ENCODE measurements at places on chromosomes 11 and 22.

- DNase-seq: no peak
These were observed 35.3 kb upstream of the KCNJ11 start for GRCh38 chr11:17423533-17424310.

DNA sequence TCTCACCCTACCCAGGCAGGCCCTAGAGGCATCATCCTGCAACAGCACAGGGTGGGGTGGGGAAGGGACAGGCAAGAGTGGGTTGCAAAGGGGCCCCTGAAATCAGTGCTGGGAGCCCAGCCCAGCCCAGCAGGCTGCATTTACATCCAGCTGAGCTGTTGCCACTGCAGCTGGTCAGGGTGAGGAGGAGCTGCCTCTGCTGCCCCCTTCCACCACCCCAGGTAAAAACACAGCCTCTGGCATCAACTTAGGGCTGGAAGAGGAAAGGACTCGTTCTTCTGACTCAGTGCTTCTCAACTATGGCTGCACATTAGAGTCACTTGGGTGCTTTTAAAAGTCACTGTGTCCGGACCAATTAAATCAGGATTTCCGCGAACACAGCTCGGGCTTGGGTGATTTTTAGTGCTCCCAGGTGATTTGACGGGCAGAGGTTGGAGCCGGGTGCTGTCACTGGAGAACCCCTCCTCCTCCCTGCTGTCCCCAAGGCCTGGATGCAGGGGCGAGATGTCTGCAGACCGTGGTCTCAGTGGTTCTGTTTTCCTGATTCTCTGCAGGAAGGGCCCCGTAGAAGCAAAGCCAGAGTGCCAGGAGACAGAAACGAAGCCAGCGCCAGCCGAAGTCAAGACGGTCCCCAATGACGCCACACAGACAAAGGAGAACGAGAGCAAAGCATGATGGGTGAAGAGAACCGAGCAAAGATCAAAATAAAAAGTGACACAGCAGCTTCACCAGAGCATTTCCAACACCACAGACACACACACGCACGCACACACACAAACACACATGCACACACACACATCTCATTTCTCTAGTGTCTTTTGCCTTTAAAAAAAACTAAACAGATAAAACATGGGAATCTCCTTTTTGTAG is 39.4 kb upstream of the TTC12 start:
- DNase-seq: no peak

- DNase-seq: no peak
These were observed 35.0 kb downstream of the PPFIBP2 start for GRCh38 chr11:7548659-7549274.

DNA sequence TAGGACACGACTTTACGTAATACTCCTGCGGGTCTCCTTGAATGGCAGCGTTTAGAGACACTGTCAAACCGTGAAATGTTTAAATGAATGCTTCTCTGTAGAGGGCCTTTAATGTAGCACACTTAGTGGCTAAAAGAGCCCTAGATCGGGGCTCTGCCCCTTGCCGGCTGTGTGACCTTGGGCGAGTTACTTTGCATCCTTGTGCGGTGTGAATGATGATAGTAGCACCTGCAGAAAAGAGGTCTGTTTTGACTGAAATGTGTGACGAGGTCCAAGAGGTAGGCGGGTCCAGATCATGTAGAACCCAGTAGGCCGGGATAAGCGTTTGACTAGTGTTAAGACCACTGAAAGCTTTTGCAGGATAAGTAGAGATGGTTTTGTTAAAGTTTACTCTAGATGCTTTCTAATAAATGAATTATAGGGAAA is 866 bp downstream of the MED17 start:
- peak; percentile 6 for DNase-seq

GRCh38 chr11:121513807-121514206 is 61.0 kb upstream of the SORL1-AS1 start:
- no peak for DNase-seq

DNA sequence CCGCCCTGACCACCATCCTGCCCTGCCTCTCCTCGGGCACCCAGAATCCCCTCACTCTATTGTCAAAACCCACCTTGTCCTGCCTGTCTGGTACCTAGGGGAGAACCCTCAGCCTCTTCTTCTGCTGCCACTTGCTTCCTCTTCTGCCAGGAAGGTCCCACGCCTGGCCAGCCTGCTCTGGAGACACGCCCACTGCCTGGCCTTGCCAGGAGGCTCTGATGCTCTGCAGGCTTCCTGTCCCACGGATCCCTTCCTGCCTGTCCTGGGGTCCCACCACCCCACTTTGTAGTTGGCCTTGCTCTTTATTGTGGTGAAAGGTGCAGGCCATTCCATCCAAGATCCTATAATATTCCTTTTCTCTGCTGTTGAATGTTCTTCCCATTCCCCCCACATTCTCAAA is 63.4 kb downstream of the BMAL1 start:
- DNase-seq: no peak

DNA sequence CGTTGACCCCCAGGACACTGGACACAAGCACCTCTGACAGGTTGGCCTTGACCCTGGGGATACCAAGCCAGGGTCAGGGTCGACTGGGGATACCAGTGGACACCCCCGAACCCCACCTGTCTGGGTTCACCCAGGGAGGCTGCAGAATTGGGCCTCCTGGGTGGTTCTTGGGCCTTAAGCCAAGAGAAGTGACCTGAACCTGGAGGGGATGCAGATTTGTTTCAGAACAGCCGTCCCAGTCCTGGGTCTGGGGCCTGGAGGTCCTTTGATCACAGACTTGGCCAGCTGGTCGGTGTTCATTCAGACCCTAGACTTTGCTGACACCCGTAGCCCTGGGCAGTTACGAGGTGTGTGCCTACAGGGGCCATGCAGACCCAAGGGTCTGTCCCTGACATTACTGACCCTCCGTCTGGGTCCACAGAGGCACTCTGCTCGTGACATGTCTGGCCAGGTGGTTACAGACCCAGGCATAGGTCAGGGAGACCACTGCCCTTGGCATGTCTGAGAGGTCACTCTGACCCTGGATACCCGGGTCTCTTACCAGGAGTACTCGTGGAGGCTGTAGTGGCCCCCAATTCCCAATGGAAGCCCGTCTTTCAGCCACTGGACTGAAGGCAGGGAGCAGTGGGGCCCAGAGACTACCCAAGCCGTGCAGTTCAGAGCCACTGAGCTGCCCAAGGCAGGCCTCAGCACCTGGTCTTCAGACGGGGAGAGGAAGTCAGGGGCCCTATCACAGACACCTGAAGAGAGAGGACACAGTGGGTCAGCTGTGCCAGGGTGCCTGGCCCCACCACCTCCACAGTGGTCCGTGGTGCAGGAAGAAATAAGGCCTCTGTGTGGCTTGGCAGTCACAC is 6.4 kb downstream of the SIGIRR start:
- no peak for DNase-seq

DNA sequence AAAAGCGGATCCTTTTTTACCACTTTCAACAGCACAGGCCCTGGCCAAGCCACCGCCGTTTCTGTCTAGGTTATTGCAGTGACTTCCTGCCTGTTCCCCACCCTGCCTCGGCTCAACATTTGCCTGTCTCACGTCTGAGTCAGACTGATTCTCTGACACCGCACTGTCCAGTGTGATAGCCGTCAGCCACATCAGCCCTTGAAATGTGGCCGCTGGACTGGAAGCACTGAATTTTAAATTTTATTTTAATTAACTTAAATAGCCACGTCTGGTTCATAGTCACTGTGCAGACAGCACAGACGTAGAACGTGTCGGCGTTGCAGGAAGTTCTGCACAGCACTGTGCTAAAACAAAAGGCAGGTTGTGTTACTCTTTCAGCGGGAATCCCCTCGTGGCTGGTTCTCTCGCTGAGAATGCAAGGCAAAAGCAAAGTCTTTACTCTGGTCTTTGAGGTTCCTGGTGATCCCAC is 56.3 kb upstream of the ADSL start:
- DNase-seq: no peak

DNA sequence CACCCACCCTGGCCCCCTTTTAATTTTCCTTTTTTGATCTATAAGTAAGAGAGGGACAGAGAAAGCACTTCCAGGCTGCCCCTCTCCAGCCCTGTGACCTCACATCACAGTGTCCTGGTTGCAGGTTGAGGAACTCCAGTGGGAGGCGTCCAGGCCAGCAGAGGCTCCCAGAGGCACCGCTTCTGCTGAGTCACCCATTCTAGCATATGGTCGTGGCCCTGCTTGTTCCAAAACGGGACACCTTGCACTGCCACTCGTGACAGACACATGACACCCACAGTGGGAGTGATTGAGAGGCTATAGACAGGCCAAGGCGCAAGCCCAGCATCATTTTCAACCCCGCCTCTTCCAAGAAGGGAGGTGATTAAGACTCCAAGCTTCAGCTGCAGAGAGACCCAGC is 16.0 kb upstream of the TMPRSS4 start:
- DNase-seq: no peak

GRCh38 chr11:42036201-42036600 is 576.7 kb upstream of the LRRC4C start:
- DNase-seq: peak; percentile 6

- DNase-seq: no peak
These were observed 95.4 kb downstream of the MYO18B start for GRCh38 chr22:25837288-25837900.

DNA sequence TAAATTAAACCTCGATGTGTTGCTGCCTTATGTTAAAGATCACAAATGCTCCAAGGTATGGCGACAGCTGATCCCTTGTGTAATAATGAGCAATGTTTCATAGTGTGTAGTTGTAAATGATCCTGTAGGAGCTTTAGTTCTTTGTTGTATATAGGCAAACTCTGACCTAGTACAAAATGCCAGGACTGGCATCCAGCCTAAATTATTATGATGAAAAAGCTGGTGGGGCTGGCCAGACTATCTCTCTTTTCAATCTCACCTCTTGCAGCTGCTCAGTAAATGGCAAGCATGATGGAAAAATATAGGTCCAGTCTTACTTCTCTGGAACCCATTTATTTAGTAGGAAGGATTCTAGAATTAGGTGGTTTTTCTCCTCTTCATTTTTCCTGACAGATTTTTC is 345.1 kb upstream of the C11orf87 start:
- peak; percentile 5 for DNase-seq

DNA sequence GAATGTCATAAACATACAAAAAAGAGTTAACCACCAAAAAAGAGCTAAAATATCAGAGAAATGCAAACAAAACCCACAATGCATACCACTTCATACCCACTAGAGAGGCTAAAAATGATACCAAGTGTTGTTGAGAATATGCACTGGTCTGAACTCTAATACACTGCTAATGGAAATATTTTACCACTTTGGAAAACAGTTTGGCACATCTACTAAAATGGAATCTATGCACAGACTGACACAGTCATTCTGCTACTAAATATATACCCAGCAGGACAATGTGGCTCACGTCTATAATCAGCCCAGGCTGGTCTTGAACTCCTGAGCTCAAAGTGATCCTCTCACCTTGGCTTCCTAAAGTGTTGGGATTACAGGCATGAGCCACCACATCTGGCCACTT is 18.0 kb downstream of the MAPK1 start:
- no peak for DNase-seq

- DNase-seq: no peak
These were observed 1.6 kb downstream of the HRAS start for GRCh38 chr11:533586-534395.

DNA sequence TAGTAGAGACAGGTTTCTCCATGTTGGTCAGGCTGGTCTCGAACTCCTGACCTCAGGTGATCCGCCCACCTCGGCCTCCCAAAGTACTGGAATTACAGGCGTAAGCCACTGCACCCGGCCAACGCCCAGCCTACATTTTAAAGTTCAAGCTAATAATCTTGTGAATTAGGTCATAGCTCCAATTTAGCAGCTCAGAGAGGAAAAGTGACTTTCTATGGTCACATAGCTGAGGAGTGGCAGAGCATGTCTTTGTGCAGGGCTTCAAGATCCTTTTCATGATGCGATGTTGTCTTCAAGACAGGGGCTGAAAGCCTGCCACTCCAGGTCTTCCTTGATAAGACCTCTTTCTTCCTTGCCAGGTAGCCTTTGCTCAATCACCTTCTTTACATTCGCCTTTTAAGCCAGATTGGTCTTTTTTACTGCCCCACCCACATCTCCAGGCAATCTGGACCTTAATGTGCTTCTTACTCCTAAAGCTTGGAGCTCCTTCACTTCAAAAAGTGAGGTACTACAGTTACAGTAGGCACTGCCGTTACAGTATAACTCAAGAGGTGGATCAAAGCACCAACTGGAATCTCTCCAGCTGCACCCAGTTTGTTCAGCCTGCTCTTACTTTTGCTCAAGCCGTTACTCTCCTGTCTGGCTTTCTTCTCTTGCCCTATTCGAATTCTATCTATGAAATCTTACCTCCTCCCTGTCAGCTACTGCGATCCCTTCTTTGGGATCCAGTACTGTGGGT is 18.2 kb downstream of the YWHAH start:
- no peak for DNase-seq

- no peak for DNase-seq
These were observed 5.3 kb downstream of the CPT1B start for GRCh38 chr22:50572965-50573364.

DNA sequence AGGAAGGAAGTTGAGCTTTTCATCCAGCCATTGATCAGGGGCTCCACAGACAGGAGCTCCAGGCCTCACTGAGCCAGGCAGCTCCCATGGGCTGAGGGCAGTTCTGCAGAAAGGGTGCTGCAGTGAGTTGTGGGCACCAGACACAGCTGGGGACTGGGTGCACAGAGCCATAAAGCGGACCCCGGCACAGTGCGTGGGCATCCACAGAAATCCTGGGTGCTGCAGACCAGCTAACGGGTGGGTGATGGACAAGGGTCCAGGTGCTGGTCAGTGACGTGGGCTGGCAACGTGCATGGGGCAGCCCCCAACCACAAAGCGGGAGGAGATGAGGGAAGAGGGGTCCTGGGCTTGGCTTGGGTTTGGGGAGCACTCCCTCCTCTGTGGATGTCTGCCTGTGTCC is 19.4 kb upstream of the GAL start:
- DNase-seq: no peak

- DNase-seq: no peak
These were observed 4.6 kb upstream of the IL17REL start for GRCh38 chr22:50016988-50017700.

DNA sequence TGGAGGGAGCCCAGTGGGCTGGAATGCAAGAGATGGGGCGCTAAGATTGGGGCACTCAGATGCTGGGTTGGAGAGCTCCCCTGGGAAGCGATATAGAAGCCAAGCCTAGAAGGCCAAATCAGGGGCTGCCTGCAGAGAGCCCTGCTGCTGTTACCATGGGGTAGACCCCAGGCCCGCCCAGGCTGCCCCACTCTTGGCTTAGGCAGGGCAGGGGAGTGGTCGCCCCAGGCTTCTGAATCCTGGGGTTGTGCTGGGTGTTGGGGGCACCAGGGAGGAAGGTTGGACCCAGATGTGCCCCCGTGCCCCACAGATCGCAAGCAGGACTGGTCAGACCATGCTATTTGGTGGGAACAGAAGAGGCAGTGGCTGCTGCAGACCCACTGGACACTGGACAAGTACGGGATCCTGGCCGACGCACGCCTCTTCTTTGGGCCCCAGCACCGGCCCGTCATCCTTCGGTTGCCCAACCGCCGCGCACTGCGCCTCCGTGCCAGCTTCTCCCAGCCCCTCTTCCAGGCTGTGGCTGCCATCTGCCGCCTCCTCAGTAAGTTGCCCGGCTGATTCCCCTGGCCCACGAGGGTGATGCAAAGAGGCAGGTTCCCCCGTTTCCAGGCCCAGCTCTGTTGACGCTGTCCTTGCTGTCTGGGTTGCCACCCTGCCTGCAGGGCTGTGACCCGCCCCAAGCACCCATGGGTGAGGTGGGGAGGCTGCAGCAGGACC is 3.9 kb downstream of the FERMT3 start:
- DNase-seq: no peak

- DNase-seq: no peak
These were observed 73.1 kb upstream of the INCENP start for GRCh38 chr11:62050716-62051115.

GRCh38 chr22:26318975-26319374 is 110.1 kb upstream of the ASPHD2 start:
- peak; percentile 47 for DNase-seq

- DNase-seq: no peak
These were observed 43.6 kb downstream of the OR2AG2 start for GRCh38 chr11:6727971-6728760.

- peak; percentile 64 for DNase-seq
These were observed 673 bp upstream of the SHANK2 start for GRCh38 chr11:71252770-71253730.
